Stimulated activated CD8-positive, alpha-beta memory T cell treated with anti-CD3 and anti-CD28 coated beads, Interleukin-2, amount 100 ng/mL, for 1 hour (primary cell): ENCODE measurements at places on chromosomes 1 and 21.

GRCh38 chr1:56435434-56436262 lies 143.7 kb downstream of the PLPP3 start:
- no peak for DNase-seq

GRCh38 chr1:62336995-62337705 lies 17.9 kb upstream of the KANK4 start:
- DNase-seq = no peak

DNA sequence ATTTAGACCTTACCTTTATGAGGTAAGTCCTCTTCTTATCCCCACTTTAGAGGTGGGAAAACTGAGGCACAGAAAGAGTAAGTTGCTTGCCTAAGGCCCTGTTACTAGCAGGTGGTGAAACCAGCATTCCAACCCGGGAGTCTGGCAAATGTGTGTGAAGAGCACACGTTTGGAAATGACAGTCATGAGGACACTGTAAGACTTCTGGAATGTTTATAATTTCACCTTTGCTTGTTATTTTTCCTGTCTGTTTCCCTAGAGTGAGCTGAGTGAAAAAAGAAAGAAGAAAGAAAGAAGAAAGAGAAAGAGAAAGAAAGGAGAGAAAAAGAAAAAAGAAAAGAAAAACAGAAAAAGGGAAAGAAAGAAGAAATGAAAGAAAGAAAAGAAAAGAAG lies 21.2 kb upstream of the LGALS8 start:
- no peak for DNase-seq

DNA sequence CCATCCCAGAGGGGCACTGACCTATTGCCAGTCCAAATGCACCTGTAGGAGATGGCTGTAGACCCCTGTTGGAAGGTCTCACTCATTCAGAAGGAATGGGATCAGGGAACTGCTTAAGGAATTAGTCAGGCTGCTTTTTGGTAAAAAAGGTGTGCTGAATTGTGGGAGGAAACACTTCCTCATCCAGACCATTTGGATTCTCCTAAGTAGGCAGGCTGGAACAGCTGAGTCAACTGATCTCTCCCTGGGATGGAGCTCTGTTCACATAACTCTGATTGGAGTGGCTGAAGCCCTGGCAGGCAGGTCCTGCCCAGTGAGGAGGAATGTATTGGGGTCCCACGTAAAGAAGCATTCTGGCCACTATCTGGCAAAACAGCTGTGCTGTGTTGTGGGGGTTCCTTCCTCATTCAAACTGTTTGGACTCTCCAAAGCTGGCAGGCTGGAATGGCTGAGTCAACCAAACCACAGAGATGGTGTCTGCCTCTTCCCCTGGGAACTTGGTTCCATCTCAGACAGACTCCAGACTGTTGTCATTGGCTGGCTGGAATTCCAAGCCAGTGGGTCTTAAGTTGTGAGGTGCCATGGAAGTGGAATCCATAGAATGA lies 70.7 kb upstream of the PDC start:
- no peak for DNase-seq

- no peak for DNase-seq
Measured at GRCh38 chr1:111669268-111669667, 49.7 kb downstream of the RAP1A start.

DNA sequence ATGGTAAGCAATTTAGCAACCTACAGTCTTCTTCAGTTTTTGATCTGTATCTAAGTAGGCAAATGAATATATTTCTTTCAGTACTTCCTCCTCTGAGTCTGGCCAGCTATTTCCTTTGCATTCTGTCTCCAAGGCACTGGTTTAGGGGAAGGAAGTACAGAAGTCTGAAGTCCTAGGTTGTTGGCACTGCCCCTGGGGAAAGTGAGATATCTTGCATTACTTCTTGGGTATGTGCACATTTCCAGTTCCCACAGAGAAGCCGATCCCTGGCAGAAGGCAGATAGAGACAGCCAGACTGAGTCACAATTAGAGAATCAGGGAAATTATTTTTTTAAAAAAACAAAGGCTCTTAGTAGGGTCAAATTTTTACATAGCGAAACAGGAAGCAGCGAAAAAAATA lies 98.8 kb downstream of the RASAL2 start:
- no peak for DNase-seq

GRCh38 chr1:203311368-203312301 lies 6.3 kb downstream of the BTG2 start:
- DNase-seq = no peak

GRCh38 chr1:176574756-176575155 lies 111.8 kb downstream of the PAPPA2 start:
- no peak for DNase-seq

DNA sequence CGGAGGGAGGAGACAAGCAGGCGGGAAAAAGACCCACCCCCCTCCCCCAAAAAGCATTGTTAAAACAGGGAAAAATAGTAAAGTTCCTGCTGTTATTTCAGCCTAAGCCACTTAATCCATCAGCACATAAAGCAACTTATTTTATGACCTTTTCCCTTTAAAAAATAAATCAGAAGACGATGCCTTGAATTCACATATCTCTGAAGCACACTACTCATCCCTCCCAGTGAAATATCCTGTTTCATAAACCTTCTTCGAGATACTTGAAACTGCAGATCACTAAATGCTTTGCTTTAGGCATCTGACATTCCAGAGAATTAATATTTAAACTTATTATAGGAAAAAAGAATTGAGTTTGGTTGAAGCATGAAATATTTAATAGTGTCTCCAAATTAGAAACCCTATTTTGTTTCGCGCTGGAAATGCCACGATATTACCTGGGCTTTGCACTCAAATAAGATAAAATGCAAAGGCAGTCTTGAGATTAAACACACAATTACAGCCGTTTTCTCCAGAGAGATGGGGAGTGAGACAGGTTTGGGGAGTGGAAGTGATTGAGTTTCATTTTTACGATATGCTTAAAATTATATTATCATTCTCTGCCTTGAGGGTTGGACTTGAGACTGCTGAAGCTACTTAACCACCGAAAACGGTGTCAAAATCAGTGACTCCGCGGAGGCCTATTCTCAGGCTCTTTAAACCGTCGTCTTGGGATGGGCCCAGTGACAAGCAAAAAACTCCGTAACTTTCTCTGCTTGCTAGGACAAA lies 9.3 kb downstream of the GLIS1 start:
- no peak for DNase-seq

DNA sequence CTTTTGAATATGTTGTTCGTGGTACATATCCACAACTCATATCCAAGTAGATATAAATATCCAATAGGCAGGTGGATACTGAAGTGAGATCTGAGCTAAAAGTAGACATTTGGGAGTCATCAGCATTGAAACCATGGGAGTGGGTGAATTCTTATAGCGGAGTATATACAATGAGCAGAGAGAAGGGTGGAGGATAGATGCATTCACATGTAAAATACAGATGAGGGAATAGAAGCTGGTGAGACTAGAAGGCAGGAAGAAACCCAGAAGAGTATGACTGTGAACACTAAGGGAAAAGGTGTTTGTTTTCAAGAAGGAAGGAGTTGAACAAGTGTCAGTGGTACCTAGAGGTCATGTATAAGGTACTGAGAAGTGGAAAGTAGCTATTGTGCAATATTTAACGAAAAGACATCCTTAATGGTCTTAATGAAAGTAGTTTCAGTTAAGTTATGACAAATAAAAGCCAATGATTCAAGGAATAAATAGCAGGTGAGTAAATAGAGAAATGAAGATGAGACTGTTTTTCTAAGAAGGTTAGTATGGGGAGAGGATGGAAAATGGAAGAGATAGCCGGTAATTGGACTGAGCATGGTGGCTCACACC lies 181.6 kb upstream of the CACYBP start:
- no peak for DNase-seq

DNA sequence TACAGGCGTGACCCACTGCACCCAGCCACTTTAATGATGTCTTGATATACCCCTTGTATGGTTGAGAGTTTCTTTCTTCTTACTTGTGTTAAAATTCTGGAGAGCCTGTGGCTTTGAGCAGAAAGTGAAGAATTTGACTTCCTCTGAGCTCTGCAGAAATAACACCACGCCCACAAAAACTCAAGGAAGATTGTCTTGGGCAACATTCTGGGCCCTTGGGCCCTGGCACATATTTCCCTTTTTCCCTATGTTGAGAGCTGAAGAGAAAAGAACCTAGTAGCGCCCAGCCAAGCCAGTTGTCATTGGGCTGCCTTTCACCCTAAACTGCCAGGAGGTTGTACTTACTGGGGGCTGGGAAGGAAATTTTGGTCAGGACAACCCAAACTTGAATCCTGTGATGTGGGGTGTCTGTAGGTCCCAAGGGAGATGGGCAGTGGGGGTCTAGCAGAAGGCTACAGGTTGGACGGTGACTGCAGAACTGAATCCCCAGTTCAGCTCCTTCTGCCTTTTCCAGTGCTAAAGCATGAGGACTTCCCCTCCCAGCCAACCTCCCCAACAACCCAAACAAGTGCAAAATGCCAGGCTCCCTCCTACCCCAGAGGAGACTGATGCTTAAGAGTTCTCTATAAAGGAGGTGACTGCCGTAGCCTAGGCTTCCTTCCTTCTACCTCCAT lies 11.7 kb upstream of the SNAPIN start:
- no peak for DNase-seq

DNA sequence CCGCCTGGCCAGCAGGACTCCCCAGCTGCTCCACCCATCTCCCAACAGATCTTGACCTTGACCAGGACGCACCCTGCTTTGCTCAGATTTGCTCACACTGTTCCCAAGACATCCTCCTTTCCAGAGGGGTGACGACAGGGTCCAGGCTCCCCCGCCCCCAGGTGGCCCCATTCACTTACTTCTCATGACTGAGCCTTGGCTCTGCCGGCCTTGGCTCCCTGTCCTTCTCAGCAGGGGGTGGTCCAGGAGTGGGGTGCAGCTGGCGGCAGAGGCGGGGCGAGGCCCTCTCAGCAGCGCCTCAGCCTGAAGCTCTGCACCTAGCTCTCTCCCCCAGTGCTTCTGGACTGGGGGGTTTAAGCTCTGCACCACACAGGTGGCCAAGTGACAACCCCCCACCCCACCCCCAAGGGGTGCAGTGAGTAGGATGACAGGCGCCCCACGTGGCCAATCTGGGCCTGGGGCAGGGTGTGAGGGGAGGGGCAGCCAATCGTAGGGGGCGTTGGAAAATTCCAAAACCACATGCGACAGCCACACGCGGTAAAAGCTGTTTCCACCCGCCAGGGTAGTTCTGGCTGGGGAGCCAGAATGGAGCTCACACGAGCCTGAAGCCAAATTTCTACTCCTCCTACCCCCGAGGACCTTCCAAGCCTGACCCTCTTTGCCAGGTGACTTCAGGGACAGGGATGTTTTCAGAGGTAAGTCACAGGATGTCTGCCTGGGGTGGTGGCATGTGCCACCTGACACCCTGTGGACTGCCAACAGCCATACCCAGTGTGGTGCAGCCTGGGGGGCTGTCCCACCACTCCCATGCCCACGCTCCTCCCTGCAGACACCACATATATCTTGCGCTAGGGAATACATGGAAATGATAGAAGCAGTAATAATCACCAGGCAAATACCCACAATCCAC lies 5.6 kb downstream of the RORC start:
- DNase-seq = no peak

- no peak for DNase-seq
Measured at GRCh38 chr1:2458687-2459086, 17.4 kb upstream of the PLCH2 start.

GRCh38 chr1:210951279-210951678 lies 182.7 kb downstream of the KCNH1 start:
- DNase-seq = no peak
